Airway epithelial cell (primary cell): ENCODE measurements at places on chromosomes 2 and 18. TPM values are rescaled to one million over a fixed set of nuclear protein-coding genes. Genes with fewer than 3 reads are reported as not detected.

PIEZO2 gene
- total RNA-seq: 0.09 and 0.78 TPM in 2 replicates

SERPINB10 gene
- 0.23 and 0.28 TPM in 2 replicates for total RNA-seq

MAP3K20 gene
- total RNA-seq: 20.3 and 28.9 TPM in 2 replicates

MZT2B gene
- total RNA-seq: 348 and 361 TPM in 2 replicates

CCDC74A gene
- 9.3 and 12.1 TPM in 2 replicates for total RNA-seq

ZNF892 gene
- total RNA-seq: 2.5 and 2.7 TPM in 2 replicates

GTF3C2 gene
- total RNA-seq: 38.6 and 48.0 TPM in 2 replicates

KRCC1 gene
- 7.7 and 11.4 TPM in 2 replicates for total RNA-seq

SCN9A gene
- 0.42 and 0.71 TPM in 2 replicates for total RNA-seq

DSG4 gene
- total RNA-seq: 0.05 and 0.07 TPM in 2 replicates

FRZB gene
- 0.21 TPM in 1 of 2 replicates, not detected in the other for total RNA-seq

CMPK2 gene
- total RNA-seq: not detected in 2 replicates

CAPN14 gene
- 2.9 and 4.0 TPM in 2 replicates for total RNA-seq

ACMSD gene
- 0.46 TPM in 1 of 2 replicates, not detected in the other for total RNA-seq

MERTK gene
- total RNA-seq: 2.3 and 2.8 TPM in 2 replicates

LYPD6 gene
- 0.56 and 1.8 TPM in 2 replicates for total RNA-seq

AAK1 gene
- 15.4 and 24.5 TPM in 2 replicates for total RNA-seq

CCBE1 gene
- 0.85 and 3.0 TPM in 2 replicates for total RNA-seq

SCYGR3 gene
- total RNA-seq: not detected in 2 replicates
